GM23248 (cell line): ENCODE measurements at places on chromosomes 12 and 14.

GRCh38 chr12:51395283-51396230 lies 4.4 kb upstream of the GALNT6 start:
- peaks cover 25% of the 10 kb centered on the region for H3K4me1 ChIP-seq
- peak overlapping the region; percentile 85; the same call in 1 of the 2 replicates for H3K27ac ChIP-seq
- no peaks in the 10 kb centered on the region for H3K27me3 ChIP-seq
- no peak overlapping the region for H3K4me3 ChIP-seq
- DNase-seq = no peak

DNA sequence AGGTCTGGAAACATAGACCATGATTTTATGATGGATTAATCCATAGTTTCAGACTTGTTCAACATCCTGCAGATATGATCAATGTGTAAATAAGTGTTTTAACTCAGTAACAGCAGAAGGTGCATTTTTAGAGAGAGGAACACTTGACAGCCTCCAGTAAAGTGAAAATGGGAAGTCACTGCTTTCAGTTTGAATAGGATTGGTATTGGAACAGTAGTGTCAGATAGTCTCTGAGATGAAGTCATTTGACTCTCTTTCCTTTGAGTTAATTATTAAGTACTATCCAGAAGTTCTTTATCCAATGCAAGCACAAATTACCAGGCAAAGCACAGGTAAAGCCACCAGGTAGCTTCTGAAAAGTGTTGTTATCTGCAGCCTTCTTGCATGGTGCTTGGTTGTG lies 14.5 kb upstream of the NAV3 start:
- H3K4me1 ChIP-seq = no peaks in the 10 kb centered on the region
- H3K27ac ChIP-seq = no peak overlapping the region
- H3K36me3 ChIP-seq = no peaks in the 10 kb centered on the region
- H3K27me3 ChIP-seq = peaks cover 20% of the 10 kb centered on the region; the same call in 1 of the 2 replicates

- no peak overlapping the region for H3K27ac ChIP-seq
- H3K4me3 ChIP-seq = no peak overlapping the region
- no peaks in the 10 kb centered on the region for H3K27me3 ChIP-seq
- no peaks in the 10 kb centered on the region for H3K4me1 ChIP-seq
- DNase-seq = no peak
Observed at GRCh38 chr14:86938320-86938719, 1054.7 kb downstream of the GALC start.

GRCh38 chr12:107459641-107460040 lies 226.0 kb upstream of the PWP1 start:
- no peak overlapping the region for H3K27ac ChIP-seq
- no peak for DNase-seq
- no peaks in the 10 kb centered on the region for H3K27me3 ChIP-seq
- H3K36me3 ChIP-seq = no peaks in the 10 kb centered on the region
- no peak overlapping the region for H3K4me3 ChIP-seq
- H3K4me1 ChIP-seq = peaks cover 20% of the 10 kb centered on the region

DNA sequence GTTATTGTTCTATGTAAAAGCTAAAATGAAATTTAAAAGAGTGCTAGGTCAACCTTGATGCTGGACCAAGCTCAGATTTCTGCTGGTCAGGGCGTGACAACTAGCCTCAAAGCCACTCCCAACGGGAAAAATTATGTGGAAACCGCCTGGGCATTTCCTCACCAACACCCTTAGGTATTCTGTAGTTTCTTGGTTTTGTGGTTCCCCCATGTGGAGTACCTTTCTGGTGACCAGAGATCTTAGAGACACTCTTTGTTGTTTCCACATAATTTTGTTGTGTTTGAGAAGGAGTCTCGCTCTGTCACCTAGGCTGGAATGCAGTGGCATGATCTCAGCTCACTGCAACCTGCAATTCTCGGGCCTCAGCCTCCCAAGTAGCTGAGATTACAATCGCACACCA lies 119.9 kb downstream of the DENND5B start:
- no peak for DNase-seq
- H3K36me3 ChIP-seq = no peaks in the 10 kb centered on the region
- H3K27me3 ChIP-seq = no peaks in the 10 kb centered on the region
- peaks cover 4% of the 10 kb centered on the region for H3K4me1 ChIP-seq
- no peak overlapping the region for H3K4me3 ChIP-seq

GRCh38 chr12:21934173-21934572 lies 7.1 kb downstream of the ABCC9 start:
- peaks cover 16% of the 10 kb centered on the region for H3K4me1 ChIP-seq
- peak; percentile 81 for DNase-seq
- H3K36me3 ChIP-seq = peaks cover 19% of the 10 kb centered on the region; the same call in 1 of the 2 replicates

DNA sequence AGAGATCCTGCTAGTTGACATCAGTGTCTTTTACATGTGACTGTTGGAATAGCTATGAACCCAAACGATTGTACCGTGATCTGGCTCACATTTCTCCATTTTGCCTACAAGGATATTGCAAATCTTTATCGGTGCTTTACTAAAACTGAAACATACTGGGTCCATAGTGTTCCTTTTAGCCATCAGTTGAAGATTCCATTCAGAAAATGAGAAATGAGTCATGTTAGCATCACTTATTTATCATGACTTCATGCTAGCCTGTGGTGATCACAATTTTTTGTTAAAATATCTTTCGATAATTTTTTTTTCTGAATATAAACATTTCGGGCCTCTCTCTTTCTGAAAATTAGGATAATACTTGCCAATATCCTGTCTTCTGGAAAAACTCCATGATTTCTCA lies 210.3 kb downstream of the EGLN3 start:
- no peaks in the 10 kb centered on the region for H3K27me3 ChIP-seq
- no peak overlapping the region for H3K4me3 ChIP-seq
- no peaks in the 10 kb centered on the region for H3K36me3 ChIP-seq
- peak; percentile 55 for DNase-seq
- H3K27ac ChIP-seq = no peak overlapping the region

GRCh38 chr14:81178063-81178462 lies 42.7 kb downstream of the GTF2A1 start:
- no peak for DNase-seq
- H3K27ac ChIP-seq = no peak overlapping the region
- no peaks in the 10 kb centered on the region for H3K27me3 ChIP-seq
- peaks cover 1% of the 10 kb centered on the region; the same call in 1 of the 2 replicates for H3K4me1 ChIP-seq
- no peak overlapping the region for H3K4me3 ChIP-seq

GRCh38 chr12:13171921-13172859 lies 24.3 kb upstream of the EMP1 start:
- H3K36me3 ChIP-seq = no peaks in the 10 kb centered on the region
- H3K4me1 ChIP-seq = peaks cover 78% of the 10 kb centered on the region
- DNase-seq = peak; percentile 88
- peak overlapping the region; percentile 58 for H3K4me3 ChIP-seq

GRCh38 chr12:3277306-3277943 lies 200.2 kb downstream of the TSPAN9 start:
- DNase-seq = no peak
- H3K36me3 ChIP-seq = no peaks in the 10 kb centered on the region

DNA sequence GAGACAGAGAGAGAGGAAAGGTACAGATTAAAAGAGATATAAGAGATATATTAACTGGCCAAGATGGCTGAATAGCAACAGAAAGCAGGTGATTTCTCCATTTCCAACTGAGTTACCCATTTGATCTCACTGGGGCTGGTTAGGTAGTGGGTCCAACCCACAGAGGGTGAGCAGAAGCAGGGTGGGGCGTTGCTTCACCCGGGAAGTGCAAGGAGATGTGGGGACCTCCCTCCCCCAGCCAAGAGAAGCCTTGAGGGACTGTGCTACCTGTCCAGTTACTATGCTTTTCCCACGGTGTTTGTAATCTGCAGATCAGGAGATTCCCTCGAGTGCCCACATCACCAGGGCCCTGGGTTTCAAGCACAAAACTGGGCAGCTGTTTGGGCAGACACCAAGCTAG lies 131.2 kb downstream of the AKAP6 start:
- H3K36me3 ChIP-seq = no peaks in the 10 kb centered on the region
- no peak for DNase-seq
- no peak overlapping the region for H3K27ac ChIP-seq
- H3K4me1 ChIP-seq = peaks cover 24% of the 10 kb centered on the region
- H3K4me3 ChIP-seq = no peak overlapping the region
- no peaks in the 10 kb centered on the region for H3K27me3 ChIP-seq

DNA sequence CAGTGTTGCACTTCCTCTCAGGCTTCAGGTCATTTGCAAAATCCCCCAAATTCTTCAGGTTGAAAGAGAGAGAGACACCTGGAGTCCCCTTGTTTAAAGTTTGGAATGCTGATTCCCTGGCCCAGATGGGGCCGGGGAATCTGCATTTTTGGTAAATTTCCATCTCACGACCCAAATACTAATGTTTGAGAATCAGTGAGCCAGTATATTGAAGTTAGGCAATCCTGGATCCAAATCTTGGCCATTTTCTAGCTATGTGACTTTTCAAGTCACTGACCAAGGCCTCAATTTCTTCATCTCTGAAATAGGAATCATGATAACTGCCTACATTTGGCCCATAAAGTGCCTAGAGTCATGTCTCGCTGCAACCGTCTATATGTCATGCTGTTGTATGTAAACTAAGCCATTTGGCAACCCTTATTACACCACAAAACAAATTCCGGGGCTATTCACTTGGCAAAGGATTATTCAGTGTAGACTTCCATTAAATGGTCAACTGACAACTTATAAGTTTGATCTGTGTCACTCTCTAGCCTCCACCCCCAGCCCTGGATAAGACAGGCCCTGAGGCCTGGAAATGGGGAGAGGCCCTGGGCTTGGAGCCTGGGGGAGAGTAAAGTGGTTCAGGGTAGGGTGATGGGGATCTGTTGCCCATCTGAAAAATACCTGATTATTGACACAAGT lies 3.7 kb upstream of the ZFP36L1 start:
- H3K4me3 ChIP-seq = peak overlapping the region; percentile 80
- no peaks in the 10 kb centered on the region for H3K27me3 ChIP-seq
- H3K36me3 ChIP-seq = peaks cover 7% of the 10 kb centered on the region; the same call in 1 of the 2 replicates
- H3K27ac ChIP-seq = peak overlapping the region; percentile 100
- DNase-seq = peak; percentile 31

GRCh38 chr12:115638733-115639647 lies 638.5 kb downstream of the MED13L start:
- DNase-seq = no peak
- no peaks in the 10 kb centered on the region for H3K36me3 ChIP-seq
- H3K27me3 ChIP-seq = no peaks in the 10 kb centered on the region
- no peaks in the 10 kb centered on the region for H3K4me1 ChIP-seq

GRCh38 chr14:62162998-62163589 lies 400.9 kb downstream of the SNAPC1 start:
- no peaks in the 10 kb centered on the region for H3K4me1 ChIP-seq
- no peaks in the 10 kb centered on the region for H3K36me3 ChIP-seq
- peaks cover 23% of the 10 kb centered on the region; the same call in 1 of the 2 replicates for H3K27me3 ChIP-seq
- peak; percentile 71 for DNase-seq
